ENCODE measurements at places on chromosomes 16 and 17.

DNA sequence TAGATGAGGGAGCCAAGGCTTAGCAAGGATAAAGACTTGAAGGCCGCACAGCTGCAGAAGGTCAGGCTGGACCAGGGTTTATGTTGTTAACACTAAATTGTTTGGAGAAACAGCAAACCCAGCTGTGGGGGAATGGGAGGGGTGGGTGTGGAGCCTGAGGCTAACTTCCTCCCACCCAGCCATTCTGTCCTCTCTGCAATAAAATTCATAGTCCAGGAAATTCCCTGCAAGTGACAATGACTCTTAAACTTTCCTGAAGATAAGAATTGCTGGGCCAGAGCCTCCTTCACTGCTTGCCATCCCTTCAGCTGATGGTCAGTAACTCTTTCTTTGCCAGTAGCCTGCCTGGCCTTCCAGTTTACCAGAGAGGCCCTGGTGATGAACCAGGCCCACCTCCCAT, 19.4 kb upstream of the ATP5MC1 start:
- no peak for DNase-seq

DNA sequence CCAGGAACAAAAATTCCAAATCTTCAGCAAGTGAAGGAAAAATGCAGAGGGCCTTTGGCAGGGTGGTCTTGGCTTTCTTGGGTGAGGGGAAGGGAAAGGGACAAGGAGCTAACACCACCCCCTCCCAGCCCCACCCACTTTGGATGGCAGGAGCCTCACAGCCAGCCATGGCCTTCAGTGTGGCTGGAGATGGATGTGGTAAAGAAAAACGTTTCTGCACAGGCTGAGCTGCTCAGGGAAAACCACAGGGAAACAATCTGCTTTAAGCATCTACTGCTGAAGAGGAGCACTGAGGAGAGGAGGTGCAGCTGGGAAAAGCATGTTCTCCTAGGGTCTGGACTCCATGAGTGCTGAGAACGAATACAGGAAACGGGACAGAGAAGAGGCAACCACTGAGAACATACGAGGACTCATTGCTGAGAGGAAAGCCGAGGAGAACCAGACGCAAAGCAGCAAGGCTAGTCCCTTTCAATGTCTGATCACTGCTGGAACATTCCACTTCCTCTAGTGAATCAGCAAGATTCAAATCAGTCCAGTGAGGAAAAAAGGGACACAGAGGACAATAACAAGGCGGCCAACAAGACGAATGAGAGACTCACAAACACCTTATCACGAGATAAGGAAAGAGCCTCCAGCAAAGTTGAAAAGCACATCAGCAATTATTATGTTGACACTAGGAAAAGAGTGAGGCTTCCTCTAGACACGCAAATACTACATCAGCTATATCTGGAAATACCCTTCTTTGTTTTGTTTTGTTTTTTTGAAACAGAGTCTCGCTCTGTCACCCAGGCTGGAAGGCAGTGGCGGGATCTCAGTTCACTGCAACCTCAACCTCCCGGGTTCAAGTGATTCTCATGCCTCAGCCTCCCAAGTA, 41.7 kb downstream of the ZZEF1 start:
- DNase-seq: peak; percentile 30

DNA sequence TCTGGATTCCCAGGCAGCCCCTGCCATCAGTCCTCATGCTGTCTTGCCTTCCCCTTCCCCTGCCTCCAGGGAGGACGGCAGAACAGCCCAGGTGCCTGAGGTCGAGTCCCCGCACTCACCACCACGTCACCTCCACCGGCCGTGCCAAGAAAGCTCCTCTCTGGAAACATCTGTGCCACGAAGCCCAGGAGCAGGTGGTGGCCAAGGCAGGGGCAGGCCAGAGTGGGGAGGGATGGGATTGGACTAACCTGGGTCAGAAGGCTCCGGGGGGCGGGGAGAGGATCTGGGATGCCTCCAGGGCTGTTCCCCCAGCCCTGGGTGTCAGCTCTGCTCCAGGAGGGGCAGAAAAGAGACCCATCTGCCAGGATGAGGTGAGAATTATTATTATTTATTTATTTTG, 7.4 kb upstream of the DPEP1 start:
- DNase-seq: no peak

DNA sequence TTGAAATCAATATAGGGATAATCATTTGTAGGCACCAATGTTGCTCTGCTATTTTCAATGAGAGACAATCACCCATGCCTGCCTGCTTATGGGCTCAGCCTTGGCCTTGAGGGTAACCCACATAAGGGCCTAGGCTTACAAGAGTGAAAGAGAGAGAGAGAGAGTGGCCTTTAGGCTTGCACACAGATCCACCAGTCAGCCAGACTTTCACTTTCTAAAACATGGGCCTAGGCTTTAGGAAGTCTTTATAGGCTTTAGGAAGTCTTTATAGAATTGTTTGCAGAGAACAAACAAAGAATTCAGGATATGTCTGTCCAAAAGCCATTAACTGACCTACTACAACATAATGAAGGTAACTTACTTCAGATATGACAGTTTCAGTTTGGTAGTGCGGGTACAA, 3.4 kb downstream of the ABCA9 start:
- DNase-seq: no peak

DNA sequence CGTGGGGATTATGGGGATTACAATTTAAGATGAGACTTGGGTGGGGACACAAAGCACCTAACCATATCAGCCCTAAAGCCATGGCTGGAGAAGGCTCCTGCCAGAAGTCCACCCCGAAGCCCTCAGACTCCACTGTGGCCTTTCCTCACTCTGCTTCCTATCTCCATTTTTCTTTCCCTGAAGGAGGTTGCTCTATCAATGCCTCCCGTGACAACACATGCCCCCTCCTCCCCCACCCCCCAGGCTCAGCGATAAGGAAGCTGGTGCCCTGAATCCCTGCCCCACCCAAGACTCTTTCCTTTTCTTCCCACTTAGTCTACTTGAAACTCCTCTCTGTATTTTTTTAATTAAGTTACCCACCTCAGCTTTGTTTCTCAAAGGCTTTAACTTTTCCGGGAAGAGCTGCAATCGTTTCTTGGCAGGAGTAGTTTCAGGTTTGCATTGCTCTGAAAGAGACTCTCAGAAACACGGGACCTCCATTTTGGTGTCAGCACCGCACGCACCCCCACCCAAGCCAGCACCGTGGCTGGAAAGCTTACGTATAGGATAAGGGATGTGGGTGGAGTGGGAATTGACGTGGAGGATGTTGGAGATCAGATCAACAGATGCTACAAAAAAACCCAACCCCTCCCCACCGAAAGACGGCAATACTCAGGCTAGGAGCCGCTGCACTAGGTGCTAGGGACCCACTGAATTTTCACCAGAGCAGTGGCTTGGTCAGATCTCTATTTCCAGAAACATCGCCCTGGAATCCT, 15.2 kb upstream of the CA4 start:
- peak; percentile 51 for DNase-seq

DNA sequence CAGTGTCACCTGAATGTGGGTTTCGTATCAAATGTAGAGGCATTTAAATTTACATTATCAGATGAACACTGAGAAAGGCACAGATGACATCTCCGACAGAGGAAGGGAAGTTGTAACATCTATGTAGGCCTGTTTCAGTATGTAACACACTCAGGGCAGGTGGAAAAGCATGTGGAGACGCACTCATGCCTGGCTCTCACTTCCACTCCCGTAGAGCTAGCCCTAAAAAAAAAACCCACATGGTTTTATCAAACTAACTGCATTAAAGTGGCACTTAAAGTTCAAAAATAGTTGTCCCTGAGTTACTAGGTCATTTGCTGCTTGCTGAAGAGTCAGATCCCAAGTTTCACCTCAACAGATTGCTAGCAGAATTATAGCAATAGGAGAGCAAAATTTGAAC, 6.1 kb upstream of the ANKFY1 start:
- no peak for DNase-seq

GRCh38 chr16:69867784-69868560, 83.2 kb upstream of the CLEC18A start:
- DNase-seq: no peak

DNA sequence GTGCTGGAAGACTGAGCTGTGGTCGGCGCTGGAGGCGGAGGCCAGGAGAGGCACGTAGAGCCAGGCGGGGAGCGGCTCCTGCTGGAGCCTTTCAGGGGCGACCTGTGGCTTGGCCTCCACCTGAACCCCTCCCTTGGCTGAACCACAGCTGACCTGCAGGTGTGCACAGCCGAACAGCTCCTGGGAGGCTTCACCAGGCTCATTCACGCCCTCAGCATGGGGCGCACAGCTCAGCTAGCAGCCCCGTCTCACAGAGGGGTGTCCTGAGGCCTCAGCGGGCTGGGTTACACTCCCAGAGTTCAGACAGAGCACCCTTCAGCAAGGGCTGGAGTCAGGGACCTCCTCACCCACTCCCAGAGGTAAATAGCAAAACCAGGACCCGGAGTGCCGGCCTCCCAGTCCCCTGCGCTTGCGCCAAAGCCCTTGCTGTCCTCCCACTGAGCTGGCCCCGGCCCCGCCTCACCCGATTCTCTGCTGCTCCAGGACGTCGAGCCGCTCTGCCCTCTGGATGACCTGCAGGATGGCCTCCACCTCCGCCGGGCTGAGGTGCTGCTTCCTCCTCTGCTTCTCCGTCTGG, 31.7 kb downstream of the RPH3AL start:
- DNase-seq: no peak

DNA sequence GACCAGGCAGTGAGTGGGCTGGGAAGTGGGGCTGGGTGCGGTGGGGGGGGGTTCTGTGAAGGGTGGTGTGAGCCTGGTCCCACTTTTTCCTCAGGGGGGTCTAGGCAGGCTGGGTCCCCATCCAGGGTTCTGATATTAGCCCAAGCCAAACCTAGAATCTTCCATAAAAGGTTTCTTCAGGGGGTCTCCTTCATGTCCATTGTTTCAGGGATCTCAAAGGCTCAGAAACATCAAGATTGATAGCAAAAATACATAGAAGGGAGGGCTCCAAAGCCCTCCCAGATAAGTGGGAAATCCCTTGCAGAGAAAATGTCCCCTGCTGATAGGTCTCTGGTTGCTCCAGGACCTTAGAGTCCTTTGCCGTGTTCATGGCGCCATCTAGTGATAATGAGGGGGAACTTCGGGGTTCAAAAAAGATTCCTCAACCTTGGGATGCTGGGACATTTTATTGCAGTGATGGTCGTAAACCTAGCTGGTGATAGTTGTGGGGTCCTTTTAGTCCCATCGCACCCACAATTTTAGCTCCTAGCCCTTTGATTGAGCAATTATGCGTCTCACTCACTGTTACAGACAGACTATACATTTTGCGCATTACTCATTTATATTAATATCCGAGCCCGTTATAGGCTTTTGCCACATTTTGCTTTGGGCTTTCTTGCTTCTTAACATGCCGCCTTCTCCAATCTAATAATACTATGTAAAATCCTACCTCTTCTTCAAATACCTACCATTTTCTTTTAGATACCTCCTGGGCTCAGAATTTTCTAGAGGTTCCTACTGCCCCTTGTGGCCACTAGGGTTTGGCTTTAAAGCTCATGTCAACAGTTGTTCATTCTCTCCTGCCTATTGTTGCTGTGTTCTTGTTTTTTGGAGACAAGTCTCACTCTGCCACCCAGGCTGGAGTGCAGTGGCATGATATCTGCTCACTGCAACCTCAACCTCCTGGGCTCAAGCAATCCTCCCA, 35.1 kb downstream of the IGF2BP1 start:
- DNase-seq: peak; percentile 89

- no peak for DNase-seq
Measured at GRCh38 chr16:27729516-27730304, 179.8 kb downstream of the KATNIP start.

- no peak for DNase-seq
Measured at GRCh38 chr16:73384506-73385089, 336.7 kb upstream of the ZFHX3 start.

DNA sequence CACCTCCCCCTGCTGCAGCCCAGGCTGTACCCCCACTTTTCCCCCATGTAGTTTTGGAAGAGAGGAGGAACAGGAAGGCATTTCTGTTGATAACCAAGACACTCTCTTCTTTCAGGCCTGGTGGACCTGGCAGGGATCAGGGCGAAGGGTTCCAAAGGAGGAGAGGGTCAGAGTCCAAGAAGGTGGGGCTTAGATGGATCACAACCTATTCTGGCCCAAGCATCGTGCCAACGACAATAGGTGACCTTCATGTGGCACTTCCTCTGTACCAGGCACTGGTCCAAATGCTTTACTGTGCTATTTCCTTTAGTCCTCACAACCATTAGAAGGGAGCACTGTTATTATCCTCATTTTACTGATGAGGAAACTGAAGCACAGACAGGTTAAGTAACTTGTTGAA, 84.3 kb downstream of the TMEM132E start:
- DNase-seq: no peak

DNA sequence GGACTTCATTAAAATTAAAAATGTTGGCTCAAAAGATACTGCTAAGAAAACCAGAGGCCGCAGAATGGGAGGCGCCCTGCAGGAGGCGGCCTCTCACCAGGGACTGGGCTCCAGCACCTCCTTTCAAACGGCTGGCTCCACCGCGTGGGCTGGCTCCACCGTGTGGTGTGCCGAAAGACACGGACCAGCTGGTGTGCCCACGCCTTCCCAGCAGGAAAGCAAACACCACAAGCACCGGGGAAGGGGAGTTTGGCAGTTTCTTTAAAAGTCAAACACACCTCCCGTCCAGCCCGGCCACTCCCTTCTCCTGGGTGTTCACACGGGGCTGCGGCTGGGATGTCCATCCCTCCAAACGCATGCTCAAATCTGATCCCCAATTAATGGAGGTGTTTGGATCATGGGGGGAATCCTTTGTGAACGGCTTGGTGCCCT, 13.9 kb downstream of the HAGH start:
- peak; percentile 88 for DNase-seq

- DNase-seq: no peak
Measured at GRCh38 chr16:83176802-83177201, 550.0 kb downstream of the CDH13 start.

All from GM03348 (cell line).